HT-29 (cell line): ENCODE measurements at places on chromosomes 12 and 14. TPM values are rescaled to one million over a fixed set of nuclear protein-coding genes. Genes with fewer than 3 reads are reported as not detected.

The INHBE gene
- 0.34 and 0.41 TPM in 2 replicates for total RNA-seq

The CLEC1B gene
- total RNA-seq = not detected in 2 replicates

The OR4K2 gene
- not detected in 2 replicates for total RNA-seq

The NRIP2 gene
- total RNA-seq = not detected in 2 replicates

The BEST3 gene
- not detected in 2 replicates for total RNA-seq
